ENCODE measurements at places on chromosomes 1 and 21.

GRCh38 chr21:30430170-30430655 lies at the start of gene KRTAP13-4:
KRTAP13-4 (plus strand) TSS chr21:30430220; CDS start chr21:30430276, 56 bp downstream.
- H3K27me3 ChIP-seq, result peaks cover 3% of the 10 kb centered on the region
- DNase-seq, result no peak
- no peaks in the 10 kb centered on the region for H3K4me1 ChIP-seq
- H3K27ac ChIP-seq, result no peak within 1 kb of the TSS
- H3K4me3 ChIP-seq, result no peak within 1 kb of the TSS

DNA sequence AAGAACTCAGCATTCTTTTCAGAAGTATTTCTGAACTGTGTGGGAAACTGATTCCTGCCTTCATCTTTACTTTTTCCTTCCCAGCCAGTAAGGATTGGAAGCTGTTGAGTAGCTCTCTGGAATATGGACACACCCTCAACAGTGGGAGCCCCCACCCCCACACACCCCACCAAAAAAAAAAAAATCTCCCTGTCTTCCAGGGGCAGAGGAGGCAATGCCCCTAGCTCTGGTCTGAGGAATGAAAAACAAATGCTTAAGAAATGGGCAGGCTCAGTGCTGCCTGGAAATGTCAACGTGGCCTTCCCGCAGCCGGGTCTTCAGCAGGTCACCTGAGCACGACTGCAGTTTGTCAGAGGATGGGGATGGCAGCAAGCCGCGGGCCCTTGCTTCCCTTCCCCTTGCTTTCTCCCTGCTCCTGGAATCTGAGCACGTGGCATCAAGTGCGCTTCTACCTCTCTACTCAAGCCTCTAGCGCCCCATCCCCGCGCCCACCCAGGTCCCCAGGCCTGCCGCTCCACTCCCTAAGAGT lies 479 bp downstream of the RGS16 start:
- DNase-seq, result no peak
- H3K27me3 ChIP-seq, result peaks cover 10% of the 10 kb centered on the region
- peaks cover 27% of the 10 kb centered on the region for H3K4me1 ChIP-seq

GRCh38 chr1:47351305-47351704 lies 17.7 kb downstream of the CMPK1 start:
- peaks cover 2% of the 10 kb centered on the region for H3K4me1 ChIP-seq
- H3K27me3 ChIP-seq, result no peaks in the 10 kb centered on the region
- no peak overlapping the region for H3K27ac ChIP-seq
- no peak for DNase-seq

GRCh38 chr1:11394592-11395245 lies 84.2 kb upstream of the DISP3 start:
- DNase-seq, result no peak
- H3K4me1 ChIP-seq, result peaks cover 7% of the 10 kb centered on the region
- H3K27me3 ChIP-seq, result peaks cover 16% of the 10 kb centered on the region
- H3K27ac ChIP-seq, result no peak overlapping the region
- no peaks in the 10 kb centered on the region for H3K36me3 ChIP-seq

GRCh38 chr1:235510823-235511222 lies 6.6 kb upstream of the B3GALNT2 start:
- no peaks in the 10 kb centered on the region for H3K36me3 ChIP-seq
- no peak overlapping the region for H3K27ac ChIP-seq
- H3K4me1 ChIP-seq, result peaks cover 3% of the 10 kb centered on the region
- no peak for DNase-seq

GRCh38 chr1:97073936-97074335 lies 352.4 kb downstream of the PTBP2 start:
- no peak overlapping the region for H3K4me3 ChIP-seq
- H3K36me3 ChIP-seq, result no peaks in the 10 kb centered on the region
- H3K27me3 ChIP-seq, result no peaks in the 10 kb centered on the region
- DNase-seq, result no peak
- no peaks in the 10 kb centered on the region for H3K4me1 ChIP-seq

GRCh38 chr21:36511484-36512220 lies 31.7 kb upstream of the CLDN14 start:
- DNase-seq, result no peak
- H3K36me3 ChIP-seq, result no peaks in the 10 kb centered on the region
- peaks cover 7% of the 10 kb centered on the region for H3K4me1 ChIP-seq
- peaks cover 8% of the 10 kb centered on the region for H3K27me3 ChIP-seq
- no peak overlapping the region for H3K27ac ChIP-seq

DNA sequence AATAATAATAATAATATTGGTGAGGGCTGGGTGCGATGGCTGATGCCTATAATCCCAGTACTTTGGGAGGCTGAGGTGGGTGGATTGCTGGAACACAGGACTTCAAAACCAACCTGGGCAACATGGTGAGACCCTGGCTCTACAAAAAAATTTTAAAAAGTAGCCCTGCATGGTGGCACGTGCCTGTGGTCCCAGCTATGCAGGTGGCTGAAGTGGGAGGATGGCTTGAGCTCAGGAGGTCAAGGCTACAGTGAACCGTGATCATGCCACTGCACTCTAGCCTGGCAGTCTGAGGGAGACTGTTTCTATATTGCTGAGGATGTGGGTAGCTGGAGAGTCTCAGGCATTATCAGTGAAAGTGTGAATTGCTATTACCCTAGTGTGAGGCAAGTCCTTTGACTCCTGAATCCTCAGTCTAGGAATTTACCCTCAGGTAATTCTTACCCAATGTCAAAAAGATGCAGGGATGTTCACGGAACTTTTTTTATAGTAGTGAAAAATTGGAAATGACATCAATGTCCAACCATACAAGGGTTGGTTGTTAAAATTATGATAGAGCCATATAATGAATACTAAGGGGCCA lies 61.8 kb upstream of the RPL11 start:
- no peak for DNase-seq
- no peak overlapping the region for H3K4me3 ChIP-seq
- no peaks in the 10 kb centered on the region for H3K36me3 ChIP-seq
- no peaks in the 10 kb centered on the region for H3K27me3 ChIP-seq
- H3K4me1 ChIP-seq, result peaks cover 21% of the 10 kb centered on the region
- H3K27ac ChIP-seq, result no peak overlapping the region

DNA sequence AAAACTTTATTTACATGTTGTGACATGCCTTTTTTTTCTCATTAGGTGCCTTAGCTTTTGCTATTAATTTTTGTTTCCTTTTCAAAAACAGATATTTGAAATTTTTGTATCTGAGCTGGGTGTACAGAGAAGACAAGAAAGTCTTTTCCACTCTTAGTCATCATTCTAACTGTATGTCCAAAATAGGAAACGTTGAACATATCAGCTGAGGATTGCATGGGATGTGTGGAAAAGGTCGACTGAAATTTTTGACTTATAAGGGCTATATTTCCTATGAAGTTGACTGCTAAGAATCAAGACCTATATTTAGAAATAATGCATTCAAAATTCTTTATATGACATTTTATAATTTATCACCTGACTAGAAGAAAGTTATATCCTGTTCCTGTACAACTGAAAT lies 270.0 kb upstream of the ZRANB2 start:
- no peaks in the 10 kb centered on the region for H3K27me3 ChIP-seq
- H3K4me3 ChIP-seq, result no peak overlapping the region
- no peak overlapping the region for H3K27ac ChIP-seq
- H3K36me3 ChIP-seq, result no peaks in the 10 kb centered on the region

- no peak for DNase-seq
- H3K27me3 ChIP-seq, result peaks cover 54% of the 10 kb centered on the region
- peaks cover 6% of the 10 kb centered on the region for H3K4me1 ChIP-seq
- no peaks in the 10 kb centered on the region for H3K36me3 ChIP-seq
- no peak overlapping the region for H3K4me3 ChIP-seq
- no peak overlapping the region for H3K27ac ChIP-seq
These were observed 52.0 kb upstream of the SMYD2 start for GRCh38 chr1:214228976-214229375.

GRCh38 chr1:162055062-162055461 lies 14.4 kb upstream of the NOS1AP start:
- no peak overlapping the region for H3K27ac ChIP-seq
- peaks cover 1% of the 10 kb centered on the region for H3K4me1 ChIP-seq
- DNase-seq, result no peak
- H3K27me3 ChIP-seq, result peaks cover 5% of the 10 kb centered on the region
- no peak overlapping the region for H3K4me3 ChIP-seq

DNA sequence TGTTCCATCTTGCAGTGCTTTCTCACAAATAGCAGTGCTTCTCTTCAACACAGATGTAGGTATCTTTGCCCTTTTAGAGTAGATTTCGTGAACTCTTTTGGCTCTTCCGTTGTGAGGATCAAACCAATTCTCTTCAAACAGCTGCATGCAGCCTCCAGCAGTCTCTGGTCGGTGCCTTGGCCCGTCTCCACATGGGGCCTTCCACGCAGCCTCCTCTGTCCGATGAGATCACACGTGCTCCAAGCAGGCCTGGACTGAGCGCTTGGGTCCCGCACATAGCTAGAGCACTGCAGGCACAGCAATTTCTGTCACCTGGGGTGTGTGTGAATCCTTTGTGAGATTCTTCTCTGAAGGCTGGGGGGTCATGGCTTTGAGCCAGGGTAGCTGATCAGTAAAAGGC lies 82.8 kb upstream of the KCNE2 start:
- H3K27me3 ChIP-seq, result no peaks in the 10 kb centered on the region
- no peak overlapping the region for H3K27ac ChIP-seq
- DNase-seq, result no peak

DNA sequence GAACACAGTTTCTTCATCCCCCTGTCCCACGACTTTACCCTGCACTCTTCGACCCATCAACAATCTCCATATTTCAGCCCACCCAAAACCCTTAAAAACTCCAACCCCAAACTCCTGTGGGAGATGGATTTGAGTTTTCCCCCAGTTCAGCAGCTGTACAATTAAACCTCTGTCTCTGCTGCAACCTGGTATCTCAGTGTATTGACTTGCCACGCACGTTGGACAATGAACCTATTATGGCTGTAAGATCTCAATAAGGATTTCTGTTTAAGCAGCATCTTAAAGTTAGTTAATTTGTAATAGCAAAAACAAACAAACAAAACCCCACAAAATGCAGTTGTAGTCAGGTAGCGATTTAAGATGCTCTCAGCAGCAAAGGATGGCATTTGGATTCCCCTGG lies 119.1 kb downstream of the TGFBR3 start:
- no peaks in the 10 kb centered on the region for H3K27me3 ChIP-seq
- H3K4me3 ChIP-seq, result no peak overlapping the region
- no peak overlapping the region for H3K27ac ChIP-seq
- DNase-seq, result no peak

GRCh38 chr1:15417059-15417934 lies 7.6 kb downstream of the EFHD2 start:
- peak overlapping the region; percentile 83 for H3K4me3 ChIP-seq
- H3K27me3 ChIP-seq, result no peaks in the 10 kb centered on the region
- H3K36me3 ChIP-seq, result peaks cover 52% of the 10 kb centered on the region

GRCh38 chr1:205340676-205341075 lies 16.0 kb downstream of the KLHDC8A start:
- no peak overlapping the region for H3K4me3 ChIP-seq
- H3K4me1 ChIP-seq, result peaks cover 7% of the 10 kb centered on the region
- no peaks in the 10 kb centered on the region for H3K36me3 ChIP-seq
- H3K27ac ChIP-seq, result no peak overlapping the region
- H3K27me3 ChIP-seq, result peaks cover 48% of the 10 kb centered on the region

DNA sequence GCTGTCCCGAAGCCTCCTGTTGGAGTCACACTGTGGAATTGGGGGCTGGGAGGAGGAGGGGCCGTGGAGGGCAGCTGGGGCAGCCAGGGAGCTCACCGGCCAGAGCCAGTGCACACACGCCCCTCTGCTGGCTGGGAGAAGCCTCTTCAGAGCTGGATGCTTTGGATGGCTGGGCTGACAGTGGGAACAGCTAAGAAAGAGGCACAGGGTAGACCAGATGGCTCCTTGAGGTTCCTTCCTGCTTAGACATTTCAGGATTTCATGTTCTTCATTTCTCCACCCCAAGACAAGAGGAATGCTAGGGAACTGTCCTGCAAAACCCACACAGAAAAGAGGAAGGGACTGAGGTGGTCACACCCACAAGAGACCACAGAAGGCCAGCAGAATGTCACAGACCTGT lies 254.8 kb upstream of the VAMP3 start:
- no peak overlapping the region for H3K27ac ChIP-seq
- H3K4me3 ChIP-seq, result no peak overlapping the region
- DNase-seq, result no peak

DNA sequence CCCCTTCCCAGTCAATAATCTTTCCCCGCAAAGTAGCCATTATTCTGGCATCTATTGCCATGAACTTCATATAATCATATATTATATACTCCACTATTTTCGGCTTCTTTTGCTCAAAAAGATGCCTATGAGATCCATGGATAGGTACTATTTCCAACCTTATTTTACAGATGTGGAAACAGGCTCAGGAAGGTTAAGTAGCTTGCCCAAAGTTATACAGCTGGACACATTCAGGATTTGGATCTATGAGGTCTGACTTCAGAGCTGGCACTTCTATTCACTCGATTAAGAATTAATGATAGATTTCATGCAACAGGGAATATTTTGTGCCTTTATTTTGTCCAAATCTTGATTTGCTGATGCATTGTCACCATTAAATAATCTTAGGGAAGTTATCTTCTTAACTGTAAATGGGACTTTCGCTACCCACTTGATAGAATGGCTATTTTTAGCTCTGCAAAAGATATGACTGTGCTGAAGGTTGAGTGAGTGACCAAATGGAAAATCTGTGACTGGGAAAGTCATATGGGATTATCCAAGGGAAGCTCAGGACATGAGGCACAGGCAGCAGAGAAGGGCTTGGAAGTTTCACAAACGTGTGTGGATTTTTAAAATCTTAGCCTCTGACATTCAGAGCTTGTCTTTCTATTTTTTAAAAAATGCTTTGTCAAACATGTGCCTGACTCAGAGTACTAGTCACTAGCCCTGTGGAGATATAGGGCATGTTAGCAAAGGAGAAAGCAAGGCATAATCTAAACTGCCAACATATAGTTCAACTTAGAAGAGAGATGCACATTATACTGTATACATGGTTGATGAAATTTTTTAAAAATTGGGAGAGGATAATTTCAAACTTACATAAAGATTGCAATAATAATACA lies 36.5 kb downstream of the GIPC2 start:
- H3K4me3 ChIP-seq, result no peak overlapping the region
- H3K4me1 ChIP-seq, result peaks cover 12% of the 10 kb centered on the region

DNA sequence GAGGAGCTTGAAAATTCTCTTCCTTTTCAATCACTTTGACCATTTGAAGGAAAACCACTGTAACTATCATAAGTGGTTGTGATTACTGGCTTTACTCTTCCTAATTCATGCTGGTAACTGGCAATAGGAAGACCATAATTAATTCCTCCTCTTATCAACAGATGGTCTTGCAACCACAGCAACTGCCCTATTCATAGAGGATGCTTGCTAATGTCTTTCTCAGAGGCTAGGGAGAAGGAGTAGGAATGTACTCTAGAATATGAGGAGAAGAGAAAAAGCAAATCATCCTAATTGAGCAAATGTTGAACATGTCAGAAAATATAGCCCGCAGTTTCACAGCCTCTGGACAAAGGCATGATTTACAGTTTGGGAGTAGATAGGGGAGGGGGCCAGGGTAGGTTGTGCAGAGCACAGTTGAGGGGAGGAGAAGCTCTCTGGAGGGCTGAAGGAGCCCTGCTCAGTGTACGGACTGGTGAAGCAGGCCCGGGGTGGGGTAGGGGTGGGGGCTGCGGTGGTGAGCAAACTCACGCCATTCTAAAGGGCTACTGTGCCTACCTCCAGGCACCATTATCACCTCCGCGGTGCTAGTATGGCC lies 192.9 kb downstream of the PCP4 start:
- no peak overlapping the region for H3K27ac ChIP-seq
- no peaks in the 10 kb centered on the region for H3K4me1 ChIP-seq
- no peak overlapping the region for H3K4me3 ChIP-seq

GRCh38 chr1:158028969-158029368 lies 35.5 kb downstream of the KIRREL1 start:
- H3K4me1 ChIP-seq, result no peaks in the 10 kb centered on the region
- DNase-seq, result no peak
- no peaks in the 10 kb centered on the region for H3K36me3 ChIP-seq
- no peak overlapping the region for H3K4me3 ChIP-seq

- DNase-seq, result no peak
- no peaks in the 10 kb centered on the region for H3K4me1 ChIP-seq
- no peaks in the 10 kb centered on the region for H3K36me3 ChIP-seq
- no peak overlapping the region for H3K4me3 ChIP-seq
- H3K27me3 ChIP-seq, result peaks cover 24% of the 10 kb centered on the region
These were observed 83.8 kb downstream of the PLXNA2 start for GRCh38 chr1:208160259-208160819.
